ENCODE measurements at places on chromosomes 2 and 18.

DNA sequence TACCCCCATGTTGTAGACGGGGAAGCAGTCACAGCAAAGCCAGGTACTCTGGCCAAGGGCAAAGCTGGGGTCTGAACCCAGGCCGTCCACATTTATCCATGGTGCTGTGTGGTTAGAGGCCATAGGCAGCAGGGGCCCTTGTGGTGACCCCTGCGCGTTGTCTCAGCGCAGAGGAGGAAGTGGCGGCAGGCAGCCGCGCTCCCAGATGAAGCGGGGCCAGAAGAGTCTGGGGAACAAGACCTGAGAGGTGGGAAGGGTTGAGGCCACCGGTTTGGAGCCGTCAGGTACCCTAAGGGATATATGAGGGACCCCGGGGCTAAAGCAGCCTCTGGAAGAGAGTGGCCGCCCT is 770 bp downstream of the ZNF396 start:
- DNase-seq, result peak; percentile 27

GRCh38 chr18:48318436-48318835 is 90.7 kb downstream of the ZBTB7C start:
- DNase-seq, result no peak

DNA sequence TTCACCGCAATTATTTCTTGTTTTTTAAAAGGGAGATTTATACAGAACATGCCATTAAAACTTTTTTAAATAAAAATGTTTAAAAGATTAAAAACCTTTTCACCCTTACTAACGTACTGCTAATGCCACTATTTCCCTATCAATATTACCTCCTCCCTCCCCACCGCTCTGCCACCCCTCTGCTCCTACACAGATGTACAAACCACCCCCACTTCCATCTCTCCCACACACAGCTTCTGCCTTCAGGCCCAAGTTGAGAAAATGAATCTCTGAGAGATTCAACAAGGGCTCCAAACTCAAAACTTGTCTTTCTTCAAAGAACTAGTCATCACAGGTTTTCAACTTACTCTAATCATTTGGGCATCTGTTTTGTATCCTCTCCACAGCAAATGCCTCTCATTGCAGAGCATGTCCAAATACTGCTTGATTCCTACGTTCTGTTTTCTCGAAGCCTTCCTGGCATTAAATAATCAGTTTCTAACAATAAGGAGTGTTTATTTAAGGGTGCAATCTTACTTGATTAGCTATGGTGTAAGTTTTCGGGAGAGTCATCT is 32.1 kb downstream of the FARSB start:
- no peak for DNase-seq

GRCh38 chr18:9182852-9183399 is 46.3 kb downstream of the ANKRD12 start:
- no peak for DNase-seq

DNA sequence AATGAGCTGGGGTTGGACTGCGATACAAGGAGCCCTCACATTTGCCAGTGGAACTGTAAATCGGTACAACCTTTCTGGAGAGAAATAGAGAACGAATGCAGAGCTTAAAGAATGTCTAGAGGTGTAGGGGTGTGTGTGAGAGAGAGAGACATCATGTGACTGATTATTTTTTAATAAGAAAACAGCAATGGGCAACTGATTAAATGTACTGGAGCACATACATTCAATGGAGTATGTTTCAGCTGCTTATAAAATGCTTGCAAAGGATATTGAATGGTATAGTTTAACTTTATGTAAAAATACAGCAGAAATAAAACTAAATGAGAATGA is 391 bp upstream of the TMEM17 start:
- DNase-seq, result no peak

- no peak for DNase-seq
These were observed 25.0 kb upstream of the FAHD2A start for GRCh38 chr2:95377216-95378123.

DNA sequence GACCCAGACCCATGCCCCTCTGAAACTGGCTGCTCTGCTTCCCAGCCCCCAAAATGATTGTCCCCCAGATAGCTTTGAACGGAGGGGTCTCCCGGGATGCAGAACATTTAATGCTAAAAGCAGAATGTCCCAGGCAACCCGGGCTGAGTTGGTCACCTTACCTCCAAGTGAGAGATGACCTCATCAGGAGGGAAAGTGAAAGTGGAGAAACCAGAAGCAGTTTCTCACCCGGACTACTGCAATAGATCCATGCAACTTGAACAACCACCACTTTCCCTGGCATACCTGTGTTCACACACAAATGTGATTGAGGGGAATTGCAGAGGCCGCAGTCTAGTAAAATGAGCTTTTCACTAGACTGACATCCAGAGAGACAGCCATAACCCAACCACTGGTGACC is 75.3 kb upstream of the NPAS2 start:
- peak; percentile 77 for DNase-seq

GRCh38 chr18:80086281-80086680 is 22.8 kb upstream of the ADNP2 start:
- DNase-seq, result peak; percentile 28

DNA sequence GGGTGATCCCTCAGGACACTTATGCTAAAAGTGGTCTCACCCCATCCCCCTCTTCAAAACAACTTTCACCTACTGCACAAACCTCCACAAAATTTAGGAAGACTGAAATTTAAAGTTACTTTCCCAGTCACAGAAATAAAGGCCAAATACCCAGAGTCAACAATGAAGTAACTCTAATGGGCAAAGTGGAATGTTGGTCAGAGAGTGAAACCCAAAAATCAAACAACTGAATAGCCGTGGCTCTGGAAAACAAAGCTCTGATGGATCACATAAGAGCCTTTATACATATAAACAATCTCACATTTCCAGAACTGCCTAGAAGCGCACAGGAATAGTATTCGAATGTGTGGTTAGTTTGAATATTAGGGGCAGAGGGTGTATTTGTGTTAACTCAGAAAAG is 4.7 kb downstream of the ACVR1 start:
- no peak for DNase-seq

- peak; percentile 22 for DNase-seq
These were observed 215.4 kb downstream of the ZNF521 start for GRCh38 chr18:25136416-25137196.

DNA sequence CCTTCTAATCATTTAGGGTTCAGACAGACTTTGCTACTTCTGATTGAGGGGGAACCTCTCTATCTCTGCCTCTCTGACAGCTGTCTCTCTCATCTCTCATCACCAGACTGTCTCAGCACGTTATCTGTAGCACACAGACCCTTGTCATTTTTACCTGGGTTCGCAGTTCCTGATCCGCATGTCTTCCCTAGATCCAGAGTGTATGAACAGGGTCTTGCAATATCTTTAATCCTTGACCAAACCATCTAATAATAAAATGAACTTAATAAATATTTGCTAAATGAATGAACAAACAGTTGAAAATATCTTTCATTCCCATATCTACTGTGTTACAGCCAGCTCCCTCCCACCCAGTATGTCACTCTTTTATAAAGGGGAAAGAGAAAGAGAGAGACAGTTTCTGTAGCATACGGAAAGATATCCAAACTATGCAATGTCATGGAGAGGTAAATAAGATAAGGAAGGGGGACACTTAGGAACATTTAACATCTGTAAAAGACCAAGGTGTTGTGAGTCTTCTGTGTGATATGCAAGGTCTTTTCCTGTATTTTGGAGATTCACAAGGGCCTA is 507.6 kb downstream of the SUCLG1 start:
- no peak for DNase-seq

- peak; percentile 4 for DNase-seq
These were observed 45.8 kb upstream of the NFU1 start for GRCh38 chr2:69483024-69483423.

DNA sequence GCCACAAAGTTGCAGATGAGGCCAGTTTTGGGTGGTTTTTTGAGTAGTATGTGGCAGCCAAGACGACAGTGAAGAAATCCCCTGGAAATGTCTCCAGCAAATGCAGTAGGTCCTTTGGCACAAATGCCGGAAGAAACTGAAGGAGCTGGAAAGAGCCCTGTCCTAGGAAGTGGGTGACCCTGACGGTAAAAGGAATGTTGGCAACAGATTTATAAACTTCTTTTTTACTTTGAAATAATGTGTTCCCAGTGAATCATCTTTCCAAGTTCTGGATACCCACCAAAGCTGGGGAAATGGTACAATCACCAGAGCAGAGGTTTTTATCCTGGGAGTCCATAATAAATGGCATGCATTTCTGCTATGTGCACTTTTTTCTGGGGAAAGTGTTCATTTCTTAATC is 112.9 kb downstream of the CSRNP3 start:
- peak; percentile 1 for DNase-seq

- DNase-seq, result peak; percentile 29
These were observed 280.0 kb downstream of the GULP1 start for GRCh38 chr2:188571543-188572303.

DNA sequence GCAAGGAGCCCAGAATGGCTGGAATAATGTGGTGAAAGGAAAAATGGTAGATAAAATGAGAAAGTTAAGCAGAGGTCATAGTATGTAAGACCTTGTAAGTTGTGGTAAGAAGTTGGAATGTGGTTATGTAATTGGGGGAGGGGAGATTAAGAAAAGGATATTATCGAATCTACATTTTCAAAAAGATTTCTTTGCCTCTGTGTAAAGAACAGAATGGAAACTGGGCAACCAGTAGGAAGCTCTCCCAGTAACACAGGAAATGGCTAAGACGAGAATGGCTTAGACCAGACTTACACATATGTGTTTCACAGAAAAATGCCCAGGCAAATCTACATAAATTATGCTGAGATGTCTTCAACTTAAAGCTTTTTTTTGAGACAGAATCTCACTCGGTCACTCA is 13.2 kb downstream of the MEMO1 start:
- no peak for DNase-seq

GRCh38 chr18:36179562-36180355 is 7.5 kb upstream of the MOCOS start:
- peak; percentile 30 for DNase-seq

DNA sequence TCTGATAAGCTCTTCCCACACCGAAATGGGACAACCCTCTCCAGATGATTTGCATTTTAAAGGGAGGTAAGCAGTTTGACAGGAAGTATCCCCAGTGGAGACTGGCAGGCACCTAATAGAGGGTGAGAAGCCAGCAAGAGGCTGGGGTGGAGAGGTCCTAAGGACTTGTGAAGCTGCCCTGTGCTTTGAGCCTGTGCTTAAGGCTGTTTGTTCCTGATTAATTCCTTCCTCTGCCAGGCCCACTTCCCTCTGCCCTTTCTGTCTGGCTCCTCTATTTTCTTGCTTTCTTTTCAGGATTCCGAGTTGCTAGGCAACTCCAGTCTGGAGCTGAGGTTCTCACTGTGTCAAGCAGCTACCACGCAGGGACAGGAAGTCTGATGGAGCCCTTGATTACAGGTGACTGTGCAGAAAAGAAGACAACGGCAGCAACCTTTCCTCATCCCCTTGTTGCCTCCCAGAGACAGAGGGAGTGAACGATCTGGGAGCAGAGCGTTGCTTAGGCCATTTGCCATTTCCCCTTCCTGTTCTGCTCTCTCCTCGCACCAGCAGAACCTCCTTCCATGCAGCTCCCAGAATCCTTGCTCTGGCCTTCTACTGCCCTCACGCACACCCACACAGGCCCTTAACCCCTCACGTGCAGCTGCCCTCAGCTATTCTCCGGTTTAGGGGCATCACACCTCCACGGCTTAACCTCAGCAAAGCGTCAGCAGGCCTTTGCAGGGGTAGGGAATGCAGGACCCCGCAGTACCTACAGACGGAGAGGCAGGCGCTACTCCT is 103.6 kb upstream of the CELF4 start:
- no peak for DNase-seq

DNA sequence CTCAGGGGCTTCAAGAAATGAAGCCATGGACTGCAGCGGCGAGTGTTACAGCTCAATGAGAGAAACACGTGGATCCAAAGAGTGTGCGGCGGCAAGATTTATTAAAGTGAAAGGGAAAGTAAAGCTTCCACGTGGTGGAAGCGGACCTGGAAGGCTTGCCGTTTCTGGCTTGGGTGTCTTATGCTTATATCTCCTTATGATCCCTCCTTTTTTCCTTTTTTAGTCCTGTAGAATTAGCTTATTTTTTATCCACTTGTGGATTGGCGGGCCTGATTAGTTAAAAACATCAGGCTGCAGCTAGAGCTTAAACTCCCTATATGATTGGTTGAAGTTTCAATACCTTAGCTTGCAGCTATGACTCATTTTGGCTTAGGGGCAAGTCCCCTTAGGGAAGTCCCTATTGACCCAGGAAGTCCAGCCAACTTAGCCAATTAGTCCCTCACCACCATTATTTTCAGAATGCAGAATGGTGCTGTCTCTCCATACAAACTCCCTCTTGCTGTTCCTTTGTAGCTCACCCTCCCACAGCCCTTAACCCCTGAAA is 11.6 kb upstream of the HNMT start:
- peak; percentile 35 for DNase-seq

- DNase-seq, result no peak
These were observed 770 bp downstream of the LYPD6B start for GRCh38 chr2:149039213-149039724.

DNA sequence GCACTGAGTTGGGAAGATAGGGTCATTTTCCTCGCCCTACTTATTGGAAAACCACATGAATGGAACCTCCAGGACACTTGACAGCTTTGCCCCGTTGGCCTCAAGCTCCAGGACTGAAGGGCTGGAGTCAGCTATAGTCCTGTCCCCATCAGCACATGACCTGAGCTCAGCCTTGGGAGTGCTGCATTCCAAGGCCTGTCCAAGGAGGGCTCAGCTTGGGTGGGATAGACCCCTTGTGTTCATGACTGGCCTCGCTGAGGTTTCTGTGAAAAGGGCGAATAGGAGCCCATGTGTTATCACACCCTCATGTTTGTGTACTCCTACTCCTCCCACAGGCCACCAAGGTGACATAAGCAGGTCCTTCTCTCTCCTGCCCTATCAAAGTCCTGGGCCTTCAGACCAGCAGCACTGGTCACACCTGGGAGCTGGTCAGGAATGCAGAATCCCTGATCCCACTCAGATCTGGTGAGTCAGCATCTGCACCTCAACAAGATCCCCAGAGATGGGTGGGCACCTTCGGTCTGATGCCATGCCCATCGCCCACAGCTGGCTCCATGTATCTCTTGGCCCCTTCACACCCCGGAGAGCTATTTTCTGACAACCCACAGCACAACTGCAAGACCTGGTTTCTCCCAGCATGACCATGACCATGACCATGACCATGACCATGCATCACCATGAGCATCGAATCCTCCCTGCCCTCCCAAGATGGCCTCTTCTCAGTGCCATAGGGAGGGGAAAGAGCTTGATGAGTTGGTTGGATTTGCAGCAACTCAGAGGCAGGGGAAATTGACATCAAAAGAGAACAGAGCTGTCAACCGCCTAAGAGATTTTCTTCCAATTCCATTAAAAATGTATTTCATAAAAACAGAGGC is 83.0 kb upstream of the RAB6C start:
- DNase-seq, result no peak
